ENCODE measurements at places on chromosomes 11 and 22.

- DNase-seq = no peak
Observed at GRCh38 chr22:28394513-28395110, 285.0 kb downstream of the TTC28 start.

DNA sequence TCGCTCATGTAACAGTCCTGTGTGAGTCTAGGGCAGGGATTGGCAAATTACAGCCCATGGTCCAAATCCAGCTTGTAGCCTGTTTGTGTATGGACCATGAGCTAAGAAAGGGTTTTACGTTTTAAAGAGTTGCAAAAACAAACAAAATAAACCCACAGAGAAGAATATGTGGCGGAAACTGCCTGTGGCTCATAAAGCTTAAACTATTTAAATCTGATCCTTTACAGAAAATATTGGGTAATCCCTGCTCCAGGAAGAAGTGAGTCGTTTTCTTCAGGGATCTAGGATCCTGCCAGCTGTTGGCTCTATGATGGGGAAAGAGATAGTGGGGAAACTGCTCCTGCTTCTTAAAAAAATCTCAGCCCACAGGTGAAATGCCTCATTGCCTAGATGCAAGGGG is 3.4 kb upstream of the OR6Q1 start:
- DNase-seq = no peak

DNA sequence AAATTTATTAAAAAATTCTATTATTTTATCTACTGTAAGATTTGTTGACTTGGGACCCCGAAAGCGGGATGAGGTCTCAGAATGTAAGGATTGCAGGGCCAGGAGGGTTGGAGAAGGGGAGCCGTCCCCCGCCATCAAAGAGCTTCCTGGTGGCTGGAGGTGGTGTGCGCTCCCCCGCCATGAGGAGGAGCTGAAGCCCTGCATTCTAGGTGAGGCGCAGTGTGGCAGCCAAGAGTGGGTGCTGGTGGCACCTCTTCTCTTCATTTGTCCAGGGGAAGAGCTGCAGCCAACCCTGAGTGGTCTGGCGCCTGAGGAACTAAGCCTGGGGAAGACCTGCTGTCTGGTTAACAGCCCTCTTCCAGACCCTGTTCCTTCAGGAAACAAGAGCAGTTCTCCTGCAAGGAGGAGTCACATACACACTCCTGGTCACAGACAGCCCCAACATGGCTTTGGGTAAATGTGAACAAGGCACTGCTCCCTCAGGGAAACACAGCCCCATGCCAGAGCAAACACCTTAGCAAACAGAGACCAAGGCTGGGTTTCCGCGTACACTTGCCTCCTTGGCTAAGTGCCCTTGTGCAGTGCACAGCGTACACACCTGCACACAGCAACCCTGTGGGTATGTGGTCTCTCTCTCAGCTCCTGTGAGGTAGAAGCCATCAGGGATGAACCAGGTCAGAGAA is 17.3 kb downstream of the RTN4RL2 start:
- no peak for DNase-seq

DNA sequence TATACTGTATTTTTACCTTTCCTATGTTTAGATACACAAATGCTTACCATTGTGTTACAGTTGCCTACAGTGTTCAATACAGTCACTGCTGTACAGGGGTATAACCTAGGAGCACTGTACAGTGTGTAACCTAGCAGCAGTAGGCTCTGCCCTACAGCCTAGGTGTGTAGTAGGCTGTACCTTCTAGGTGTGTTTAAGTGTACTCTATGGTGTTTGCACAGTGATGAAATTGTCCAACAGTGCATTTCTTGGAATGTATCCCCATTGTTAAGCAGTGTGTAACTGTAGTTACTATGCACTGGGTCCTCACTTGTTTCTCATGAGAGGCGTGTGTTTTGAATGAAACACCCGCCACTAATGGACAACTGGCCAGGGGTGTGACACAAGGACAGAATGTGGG is 269.0 kb downstream of the OPCML start:
- no peak for DNase-seq

DNA sequence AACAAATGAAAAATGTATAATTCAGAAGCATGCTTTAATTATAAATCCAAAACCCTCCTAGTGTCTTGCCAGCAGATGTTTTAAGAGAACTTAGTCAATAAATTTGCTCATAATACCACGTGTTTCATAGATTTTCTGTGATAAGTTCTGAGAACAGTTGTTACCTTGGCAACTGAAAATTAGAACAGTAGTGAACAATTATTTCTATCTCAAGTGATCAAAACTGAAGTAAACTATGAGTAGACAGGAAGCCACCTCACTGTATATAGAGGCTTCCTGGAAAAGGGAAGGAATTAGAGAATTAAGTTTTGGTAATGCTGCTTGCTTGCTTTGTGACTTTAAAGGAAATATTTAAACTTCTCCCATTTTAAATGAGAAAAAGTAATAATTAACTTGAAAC is 266.0 kb upstream of the ANO3 start:
- DNase-seq = no peak

DNA sequence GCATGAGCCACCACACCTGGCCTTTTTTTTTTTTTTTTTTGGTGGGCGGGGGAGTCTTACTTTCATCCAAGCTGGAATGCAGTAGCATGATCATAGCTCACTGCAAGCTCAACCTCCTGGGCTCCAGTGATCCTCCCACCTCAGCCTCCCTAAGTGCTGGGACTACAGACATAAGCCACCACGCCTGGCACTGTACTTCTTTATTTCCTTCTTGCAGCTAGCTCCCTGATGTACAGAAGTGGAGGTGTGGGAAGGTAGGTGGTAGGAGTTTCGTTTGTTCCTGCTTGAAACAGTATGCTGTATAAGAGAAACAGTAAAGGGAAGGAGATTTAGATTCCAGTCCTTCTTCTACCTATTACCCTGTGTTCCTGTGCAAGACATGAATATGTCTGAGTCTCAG is 72.1 kb downstream of the WNT11 start:
- DNase-seq = no peak

DNA sequence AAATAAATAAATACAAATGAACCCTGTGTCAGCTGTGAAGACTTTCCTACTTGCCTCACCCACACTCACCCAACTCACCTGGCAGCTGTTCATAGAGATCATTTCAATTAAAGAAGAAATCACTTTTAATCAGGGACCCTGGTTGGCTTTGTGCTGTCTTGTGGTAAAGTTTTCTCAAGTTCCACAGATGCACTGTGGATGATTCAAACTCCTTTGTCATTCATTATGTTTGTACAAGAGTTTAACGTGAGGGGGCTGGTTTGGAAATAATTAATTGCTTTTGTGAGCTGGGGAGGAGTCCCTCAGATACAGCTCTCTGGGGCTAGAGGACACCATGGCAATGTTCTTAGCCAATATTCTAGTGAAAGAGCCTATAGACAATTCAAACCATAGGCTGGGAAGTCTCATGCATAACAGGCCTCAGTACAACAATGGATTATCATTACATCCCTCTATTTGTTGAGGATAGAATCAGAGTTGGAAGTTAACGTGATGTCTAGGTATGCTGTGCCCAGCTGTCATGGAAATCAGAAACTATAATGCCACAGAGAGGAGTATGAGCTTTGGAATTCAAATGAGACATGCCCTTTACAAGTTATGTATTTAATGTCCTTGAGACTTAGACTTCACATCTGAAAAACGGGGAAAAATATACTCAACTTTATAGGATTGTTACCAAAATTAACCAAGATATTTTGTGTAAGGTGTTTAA is 698.5 kb downstream of the KCNA4 start:
- no peak for DNase-seq

- DNase-seq = no peak
Observed at GRCh38 chr11:94654201-94654600, 87.0 kb downstream of the PIWIL4 start.

DNA sequence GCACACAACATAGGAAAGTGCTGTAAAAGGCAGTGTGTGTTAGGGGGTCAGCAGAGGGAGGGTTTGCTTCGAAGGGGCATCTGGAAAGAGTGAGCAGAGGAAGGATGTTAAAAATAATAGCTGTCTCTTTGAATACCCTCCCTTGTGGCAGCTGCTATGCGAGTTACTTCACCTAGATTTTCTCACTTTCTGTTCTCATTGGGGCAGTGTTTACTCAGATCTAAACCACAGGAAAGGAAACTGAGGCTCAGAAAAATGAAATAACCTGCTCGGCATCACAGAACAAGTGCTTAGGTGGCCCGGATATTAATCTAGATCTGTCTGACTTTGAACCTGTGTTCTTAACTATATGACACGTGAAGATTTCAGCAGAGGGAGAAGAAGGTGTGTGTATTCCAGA is 125.3 kb downstream of the C11orf91 start:
- no peak for DNase-seq

DNA sequence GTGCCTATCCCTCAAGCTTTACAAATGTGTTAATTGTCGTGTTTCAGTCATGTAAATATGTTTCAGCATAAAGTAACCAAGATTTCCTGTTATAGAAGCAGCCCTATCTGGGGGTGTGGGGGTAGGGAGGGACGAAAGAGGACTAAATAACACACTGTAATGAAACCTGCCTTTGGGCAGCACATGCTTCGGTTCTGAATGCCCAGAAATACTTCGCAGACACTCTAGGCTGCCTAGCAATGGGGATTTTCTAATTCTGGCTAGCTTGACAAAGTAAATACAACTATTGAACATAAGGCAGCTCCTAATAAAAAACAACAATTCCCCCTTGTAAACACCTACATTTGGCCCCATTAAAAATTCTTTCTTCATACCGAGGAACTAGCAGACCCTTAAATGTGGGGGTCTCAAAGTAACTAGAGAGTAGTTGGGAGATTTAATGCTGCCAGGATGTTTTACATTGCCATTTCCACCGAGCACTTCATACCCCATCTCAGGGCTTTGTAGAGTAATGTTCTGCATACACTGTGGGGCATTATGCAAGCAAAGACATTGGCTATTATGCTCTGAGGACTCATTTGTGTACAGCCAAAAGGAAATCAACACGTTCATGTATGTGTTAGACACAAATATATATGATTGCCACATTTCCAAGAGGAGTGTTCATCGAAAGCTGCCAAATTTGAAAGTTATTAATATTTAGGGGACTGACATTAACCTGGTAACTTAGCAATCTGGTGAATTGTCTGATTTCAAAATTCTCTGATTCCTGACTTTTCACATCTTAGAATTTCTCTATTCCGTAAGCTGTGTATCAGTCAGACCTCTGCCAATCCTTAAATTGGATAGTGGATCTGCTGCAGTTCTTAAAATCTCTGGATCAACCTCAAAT is 42.1 kb downstream of the PAX6 start:
- no peak for DNase-seq

DNA sequence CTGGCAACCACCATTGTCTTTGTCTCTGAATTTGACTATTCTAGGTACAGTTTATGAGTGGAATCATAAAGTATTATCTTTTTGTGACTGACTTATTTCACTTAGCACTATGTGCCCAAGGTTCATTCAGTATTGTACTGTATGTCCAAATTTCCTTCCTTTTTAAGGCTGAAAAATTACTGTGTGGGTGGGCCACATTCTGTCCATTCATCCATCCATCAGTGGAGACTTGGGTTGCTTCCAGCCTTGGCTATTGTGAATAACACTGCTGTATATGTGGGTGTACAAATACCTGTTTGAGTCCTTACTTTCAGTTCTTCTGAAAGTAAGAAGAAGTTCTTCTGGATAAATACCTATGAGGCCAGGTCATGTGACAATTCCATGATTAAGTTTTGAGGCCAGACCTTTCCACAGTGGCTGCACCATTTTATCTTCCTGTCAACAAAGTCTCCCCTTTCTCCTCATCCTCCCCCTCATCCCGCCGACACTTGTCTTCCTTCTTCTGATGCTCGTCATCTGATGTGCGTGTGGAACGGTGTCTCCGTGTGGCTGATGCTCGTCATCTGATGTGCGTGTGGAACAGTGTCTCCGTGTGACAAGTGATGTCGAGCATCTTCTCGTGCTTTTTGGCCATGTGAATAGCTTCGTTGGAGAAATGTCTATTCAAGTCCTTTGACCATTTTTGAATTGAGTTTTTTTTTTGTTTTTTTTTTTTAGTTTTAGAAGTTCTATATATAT is 49.5 kb downstream of the SBF1 start:
- DNase-seq = no peak

- no peak for DNase-seq
Observed at GRCh38 chr22:36442506-36443197, 38.8 kb downstream of the TXN2 start.

GRCh38 chr11:75867778-75868374 is 52.9 kb downstream of the UVRAG start:
- no peak for DNase-seq

DNA sequence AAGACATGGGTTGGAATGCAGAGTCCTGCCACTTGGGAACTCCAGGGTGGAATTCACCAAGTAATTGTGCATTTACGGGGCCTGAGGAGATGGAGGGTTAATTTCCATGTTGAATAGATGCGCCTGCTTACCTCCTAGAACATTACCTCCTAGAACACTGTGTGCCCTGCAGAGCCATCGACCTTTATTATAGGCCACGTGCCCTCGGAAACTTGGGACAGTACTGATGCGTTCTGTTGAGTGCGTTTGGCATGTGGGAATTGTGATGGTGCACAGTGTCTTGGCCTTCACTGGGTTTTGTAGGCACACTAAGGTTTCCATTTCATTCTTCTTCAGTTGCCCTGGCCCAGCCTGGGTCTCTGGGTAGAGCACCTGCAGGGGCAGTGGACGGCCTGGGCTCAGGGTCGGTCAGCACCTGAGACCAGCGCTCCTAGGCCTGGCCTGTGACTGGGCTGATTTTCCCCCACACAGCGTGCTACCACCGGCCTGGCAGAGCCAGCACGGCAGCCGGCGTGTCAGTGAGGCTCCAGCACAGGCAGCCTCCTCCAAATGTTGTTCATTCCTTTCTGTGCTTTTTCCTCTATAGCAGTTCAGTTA is 12.7 kb downstream of the TRMU start:
- DNase-seq = no peak

DNA sequence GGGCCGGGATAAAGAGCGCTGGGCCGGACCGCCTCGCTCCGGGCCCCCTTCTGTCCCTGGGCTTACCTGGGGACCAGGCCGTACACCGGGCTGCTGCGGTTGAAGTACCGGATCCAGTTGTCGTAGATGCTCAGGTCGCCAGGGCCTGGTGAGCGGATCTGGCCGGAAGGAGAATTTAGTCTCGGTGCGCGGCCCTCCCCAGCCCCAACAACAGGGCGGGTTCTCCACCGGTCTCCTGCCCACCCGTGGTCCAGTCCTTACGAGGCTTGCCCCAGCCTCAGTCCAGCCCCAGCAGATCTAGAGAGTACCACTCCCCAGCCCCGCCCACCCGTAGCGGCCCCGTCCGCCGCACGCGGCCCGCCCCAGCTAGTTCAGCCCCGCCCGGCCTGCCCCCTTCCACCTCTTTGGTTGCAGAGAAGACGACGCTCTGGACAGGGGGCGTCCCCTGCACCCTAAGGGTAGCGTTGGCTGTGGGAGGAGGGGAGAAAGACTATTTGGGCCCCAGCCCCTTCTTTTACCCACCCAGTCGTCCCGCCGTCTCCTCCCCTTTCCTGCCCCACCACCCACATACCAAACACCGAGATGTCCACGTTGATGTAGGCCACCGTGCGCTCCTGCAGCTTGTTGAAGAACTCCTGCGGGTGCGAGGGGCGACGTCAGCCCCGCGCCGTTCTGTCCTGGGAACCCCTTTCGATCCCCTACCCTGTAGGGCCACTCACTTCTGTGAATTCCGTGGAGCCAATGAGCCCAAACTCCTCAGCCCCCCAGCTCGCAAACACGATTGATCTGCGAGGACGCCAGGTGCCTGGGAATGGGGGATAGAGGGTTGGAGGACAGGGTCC is 6.8 kb downstream of the SAC3D1 start:
- DNase-seq = peak; percentile 32

- no peak for DNase-seq
Observed at GRCh38 chr11:87440076-87440770, 402.5 kb downstream of the TMEM135 start.
